HAP-1 (cell line): ENCODE measurements at places on chromosomes 3 and 15.

DNA sequence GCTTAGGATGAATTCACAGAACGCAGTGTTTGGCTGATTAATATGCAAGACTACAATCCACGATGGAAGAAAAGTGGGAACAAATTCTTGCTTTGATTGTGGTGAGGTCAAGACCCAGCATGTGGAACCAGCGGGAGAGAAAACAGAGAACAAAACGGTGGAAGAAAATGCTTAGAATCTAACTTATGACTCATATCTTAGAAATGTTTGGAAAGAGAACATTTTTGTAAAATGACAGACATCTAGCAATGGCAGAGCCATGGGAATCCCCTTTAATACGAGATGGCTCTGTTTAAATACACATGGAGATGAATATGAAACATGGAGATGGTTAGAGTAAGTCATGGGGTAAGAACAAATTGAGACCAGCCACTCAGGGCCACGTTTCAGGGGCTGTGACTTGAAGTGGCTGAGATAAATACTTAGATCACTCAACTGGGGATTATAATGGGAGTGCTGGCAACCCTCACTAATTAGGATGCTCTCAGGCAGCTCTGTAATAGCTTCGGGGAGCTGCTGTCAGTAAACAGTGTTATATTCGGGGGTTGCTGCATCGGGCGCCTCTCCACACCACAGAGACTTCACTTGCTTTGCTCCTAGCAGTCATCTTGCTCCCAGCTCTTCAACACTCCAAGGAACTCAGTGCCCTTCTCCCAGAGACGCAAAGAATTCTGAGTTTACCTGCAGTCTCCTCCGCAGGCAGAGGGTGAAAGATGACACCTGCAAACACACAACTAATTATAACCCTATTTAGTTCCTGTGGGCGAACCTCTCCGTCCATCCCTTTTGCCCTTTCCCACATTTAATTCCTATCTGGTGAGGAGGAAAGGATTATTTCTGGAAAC lies 68.0 kb upstream of the ONECUT1 start:
- DNase-seq: no peak

GRCh38 chr15:45121020-45121419 lies 6.9 kb downstream of the DUOXA2 start:
- no peak for DNase-seq

DNA sequence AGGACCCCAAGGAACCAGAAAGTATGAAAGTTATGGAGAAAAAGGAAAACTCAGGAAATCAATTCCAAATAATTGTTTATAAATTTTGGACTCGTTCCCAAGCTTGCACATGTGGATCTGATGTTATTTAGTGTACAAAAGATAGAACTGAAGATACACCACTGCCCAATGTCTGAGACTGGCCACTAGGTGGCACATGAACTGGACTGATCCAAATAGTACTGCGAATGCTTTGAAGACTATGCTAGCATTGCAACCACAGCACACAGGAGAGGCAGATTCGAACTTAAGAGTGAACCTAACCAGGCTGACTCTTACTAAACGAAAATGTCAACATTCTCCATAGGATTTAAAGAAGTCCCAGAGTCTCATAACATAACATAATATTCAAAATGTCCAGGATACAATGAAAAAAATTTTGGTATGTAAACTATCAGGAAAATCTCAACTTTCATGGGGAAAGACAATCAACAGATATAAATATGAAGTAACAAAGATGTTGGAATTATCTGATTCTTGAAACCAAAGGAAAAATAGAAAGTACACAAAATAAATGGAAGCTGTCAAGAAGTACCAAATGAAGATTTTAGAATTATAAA lies 596.7 kb downstream of the FGF12 start:
- DNase-seq: peak; percentile 58

- no peak for DNase-seq
Observed at GRCh38 chr3:125229168-125229567, 16.6 kb upstream of the SLC12A8 start.

GRCh38 chr3:176219970-176220369 lies 977.3 kb downstream of the TBL1XR1 start:
- DNase-seq: no peak

DNA sequence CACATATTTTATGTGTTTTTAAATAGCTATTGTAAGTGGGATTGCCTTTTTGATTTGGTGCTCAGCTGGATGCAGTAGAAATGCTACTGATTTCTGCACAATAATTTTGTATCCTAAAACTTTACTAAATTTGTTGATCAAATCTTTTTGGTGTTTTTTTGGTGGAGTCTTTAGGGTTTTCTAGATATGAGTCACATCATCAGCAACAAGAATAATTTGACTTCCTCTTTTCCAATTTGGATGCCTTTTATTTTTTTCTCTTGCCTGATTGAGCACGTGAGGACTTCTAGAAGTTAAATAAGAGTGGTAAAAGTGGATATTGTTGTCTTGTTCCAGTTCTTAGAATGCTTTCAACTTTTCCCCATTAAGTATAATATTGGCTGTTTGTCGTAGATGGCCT lies 51.3 kb downstream of the TLNRD1 start:
- no peak for DNase-seq
